CD4-positive, alpha-beta T cell treated with Interleukin-1 beta for 1 hour (primary cell): ENCODE measurements at places on chromosomes 1 and 21.

DNA sequence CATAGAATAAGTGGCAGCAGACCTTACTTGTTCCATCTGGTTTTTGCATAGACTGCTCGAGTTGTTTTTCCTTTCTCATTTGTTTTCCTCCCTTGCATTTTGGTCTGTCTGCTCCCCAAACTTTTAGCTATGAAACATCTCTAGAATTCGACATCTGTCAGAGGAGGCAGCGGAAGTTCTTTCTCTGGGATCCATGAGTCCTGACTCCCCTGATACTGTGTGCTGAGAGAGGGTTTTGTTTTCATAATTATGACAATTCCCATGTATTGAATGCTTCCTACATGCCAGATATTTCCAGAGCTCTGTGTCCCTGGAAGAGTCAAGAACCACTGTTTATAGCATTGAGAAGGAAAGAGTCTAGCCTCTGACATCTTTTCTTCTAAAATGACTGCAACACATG is 172.6 kb downstream of the KIF26B start:
- DNase-seq: no peak

GRCh38 chr1:64343823-64344190 is 126.1 kb upstream of the CACHD1 start:
- no peak for DNase-seq

DNA sequence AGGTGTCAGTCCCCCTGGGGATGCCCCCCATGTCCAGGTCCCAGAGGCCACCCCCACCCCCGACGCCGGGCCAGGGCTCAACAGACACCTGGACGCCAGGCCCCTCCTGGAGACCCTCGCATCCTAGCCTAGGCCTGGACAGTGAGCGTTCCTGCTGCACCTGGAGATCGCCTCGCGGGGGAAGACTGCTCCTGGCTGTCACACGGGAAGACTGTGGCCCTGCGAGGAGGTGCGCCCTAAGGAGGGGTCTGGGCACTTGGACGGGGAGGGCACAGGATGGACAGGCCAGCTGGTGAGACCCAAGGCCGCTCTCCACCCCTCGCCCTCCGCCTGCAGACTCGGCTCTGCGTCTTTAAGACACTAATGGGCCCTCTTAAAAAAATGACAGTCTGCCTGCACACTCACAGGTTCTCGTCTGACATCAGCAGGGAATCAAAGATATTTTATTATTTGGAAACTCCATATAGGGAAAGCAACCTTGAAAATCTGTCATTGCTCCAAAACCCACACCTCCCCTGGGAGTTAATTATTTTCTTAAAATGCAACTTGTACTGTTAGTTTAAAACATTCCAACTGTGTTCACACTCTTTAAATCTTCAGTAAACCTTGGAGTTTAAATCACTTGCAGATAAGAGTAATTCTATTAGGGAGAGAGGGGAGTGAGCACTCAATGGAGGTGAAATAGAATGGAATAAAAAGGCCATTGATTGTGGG is 45.6 kb upstream of the ACTRT2 start:
- no peak for DNase-seq

- no peak for DNase-seq
Measured at GRCh38 chr1:88695781-88696180, 11.7 kb downstream of the PKN2 start.

DNA sequence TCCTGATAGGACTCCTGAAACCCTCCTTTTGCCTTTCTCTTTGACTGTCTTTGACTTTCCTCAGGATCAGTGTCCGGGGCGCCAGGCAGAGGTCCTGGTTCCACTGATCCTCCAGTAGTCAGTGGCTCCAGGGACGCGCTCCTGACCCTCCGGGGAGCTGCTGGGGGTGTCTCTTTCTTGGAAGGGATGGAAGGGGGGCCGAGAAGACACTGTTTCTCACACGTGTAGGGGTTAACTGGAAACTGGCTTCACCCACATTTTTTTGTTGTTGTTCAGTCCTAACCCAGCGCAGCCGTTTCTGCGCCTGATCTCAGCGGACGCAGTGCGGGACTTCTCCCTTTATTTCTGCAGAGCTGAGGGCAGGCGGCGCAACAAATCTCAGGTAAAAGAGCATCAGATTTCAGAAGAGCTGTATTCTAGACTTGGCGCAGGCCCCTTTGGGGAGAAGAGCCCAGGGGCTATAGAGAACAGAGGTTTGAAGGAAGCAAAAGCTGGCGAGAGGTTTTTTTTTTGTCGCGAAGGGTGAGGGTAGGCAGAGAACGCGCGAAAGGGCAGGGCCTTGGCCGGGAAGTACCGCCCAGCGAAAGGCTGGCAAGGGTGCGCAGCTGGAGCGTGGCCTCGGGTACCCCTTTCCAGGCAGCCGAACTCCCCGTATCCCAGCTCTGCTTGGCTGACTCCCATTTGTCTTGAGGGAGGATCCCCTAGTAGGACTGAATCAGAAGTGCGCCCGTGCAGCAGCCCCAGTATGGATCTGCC is 4.3 kb upstream of the LHX9 start:
- DNase-seq: no peak

DNA sequence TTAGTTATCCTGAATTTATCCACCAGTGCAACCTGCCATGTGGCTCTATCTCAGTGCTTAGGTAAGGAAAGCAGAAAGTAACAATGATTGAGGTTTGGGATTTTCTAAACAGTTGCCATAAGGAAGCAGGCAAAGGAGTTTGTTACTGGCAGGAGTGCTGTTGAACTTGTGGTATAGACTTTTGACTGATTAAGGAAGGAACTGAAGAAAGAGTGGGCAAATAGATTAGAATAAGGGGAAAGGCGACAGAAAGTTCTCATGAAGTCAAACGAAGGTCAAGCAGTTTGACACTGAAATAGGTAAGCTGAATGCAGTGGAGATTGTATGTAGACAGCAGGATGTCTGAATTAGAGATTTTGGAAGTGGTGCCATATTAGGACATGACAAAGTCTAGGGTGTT is 24.2 kb upstream of the CR2 start:
- no peak for DNase-seq

- DNase-seq: no peak
Measured at GRCh38 chr1:15899266-15899665, 51.8 kb downstream of the SPEN start.

DNA sequence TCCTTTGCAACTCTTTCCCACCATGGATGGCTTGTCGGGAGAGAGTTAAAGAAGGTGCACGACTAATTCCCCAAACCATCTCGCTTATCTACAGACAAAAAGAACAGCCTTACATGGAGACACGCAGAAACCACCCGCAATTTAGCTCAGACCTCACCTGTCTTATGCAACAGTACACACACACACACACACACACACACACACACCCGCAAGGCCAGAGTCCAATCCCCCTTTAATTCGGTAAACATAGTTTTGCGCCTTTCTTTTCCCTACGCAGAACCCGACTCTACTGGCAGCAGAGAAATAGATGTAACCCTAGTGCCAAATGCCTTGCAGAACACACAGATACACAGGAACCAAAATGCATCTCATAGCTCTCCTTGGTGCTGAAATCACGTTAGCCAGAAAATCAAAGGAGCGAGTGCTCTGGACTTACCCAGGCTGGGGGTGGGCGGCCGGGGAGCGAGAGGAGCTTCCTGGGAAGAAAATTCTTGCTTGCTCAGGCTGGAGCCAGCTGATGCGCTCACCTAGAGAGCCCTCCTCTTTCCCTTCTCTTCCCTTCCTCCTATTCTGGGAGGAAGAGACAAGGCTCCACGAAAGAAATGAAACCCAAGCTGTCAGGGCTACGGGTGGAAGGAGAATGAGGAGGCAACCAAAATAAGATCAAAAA is 470 bp downstream of the TNR start:
- DNase-seq: no peak

DNA sequence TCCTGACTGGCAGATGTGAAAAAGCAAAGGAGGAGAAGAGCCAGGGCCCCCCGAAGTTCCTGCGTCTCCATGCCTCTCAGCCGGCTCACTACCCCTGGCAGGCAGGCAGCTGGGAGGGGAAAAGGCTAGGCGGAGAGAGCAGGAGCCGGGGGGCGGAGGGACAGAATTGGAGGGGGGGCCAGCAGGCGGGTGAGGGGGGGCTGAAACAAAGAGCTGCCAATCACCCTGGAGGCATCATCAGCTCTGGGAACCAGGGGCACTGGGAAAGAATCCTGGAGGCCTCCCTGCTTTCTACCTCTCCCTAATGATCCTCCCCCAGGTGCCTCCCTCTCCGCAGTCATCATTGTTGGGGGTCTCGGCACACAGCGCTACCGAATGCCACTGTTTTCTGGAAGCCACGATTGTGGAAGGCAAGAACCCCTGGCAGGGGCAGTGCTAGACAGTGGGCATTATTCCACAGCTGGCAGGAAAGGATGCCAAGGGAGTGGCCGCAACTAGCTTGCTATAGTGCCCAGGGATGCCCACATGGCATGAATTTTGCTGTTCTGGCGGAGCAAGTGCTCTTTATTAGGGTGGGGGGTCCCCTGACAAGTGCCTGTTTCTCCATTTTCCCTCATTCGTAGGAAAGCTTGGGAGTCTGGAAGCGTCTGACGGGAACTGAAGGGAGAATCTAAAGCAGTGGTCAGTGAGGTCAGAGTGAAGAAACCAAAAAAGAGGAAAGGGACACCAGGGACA is at the start of gene THBS3:
THBS3 (minus strand) TSS at position 92 of the 735 bp plus-strand sequence; CDS start at position 71, 21 bp downstream.
- no peak for DNase-seq

DNA sequence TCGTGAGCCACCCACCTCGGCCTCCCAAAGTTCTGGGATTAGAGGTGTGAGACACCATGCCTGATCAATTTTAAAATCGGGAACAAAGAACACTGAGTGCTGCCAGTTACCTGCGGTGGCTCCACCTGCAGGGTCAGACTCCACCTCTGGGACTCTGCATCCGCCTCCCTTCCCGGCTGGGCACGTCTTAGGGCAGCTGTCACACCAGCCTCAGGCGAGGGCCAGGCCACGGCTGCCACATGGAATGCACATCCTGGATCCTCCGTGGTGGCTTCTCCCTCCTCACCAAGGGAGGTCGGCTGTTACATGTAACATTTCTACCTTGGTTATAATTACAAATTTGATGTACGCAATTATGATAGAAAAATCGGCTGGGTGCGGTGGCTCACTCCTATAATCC is 5.9 kb upstream of the MXRA8 start:
- no peak for DNase-seq

DNA sequence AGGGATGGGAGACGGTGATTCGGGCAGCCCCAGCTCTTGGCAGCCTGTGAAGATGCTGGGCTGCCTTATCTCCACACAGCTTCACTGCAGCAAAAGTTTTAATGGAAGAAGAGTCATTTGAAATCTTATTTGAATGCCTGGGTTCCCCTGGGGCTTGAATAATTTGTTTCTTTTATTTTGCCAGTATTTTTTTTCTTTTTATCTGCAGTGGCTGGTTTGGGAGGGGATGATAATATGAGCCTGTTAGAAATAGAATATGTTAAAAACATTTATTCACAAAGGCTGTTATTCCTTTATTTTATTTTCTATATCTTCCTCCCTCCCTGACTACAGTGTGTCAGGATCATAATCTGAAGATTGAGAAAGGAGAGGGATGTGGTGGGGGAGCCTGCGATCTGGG is 103.4 kb downstream of the ARHGEF10L start:
- no peak for DNase-seq

DNA sequence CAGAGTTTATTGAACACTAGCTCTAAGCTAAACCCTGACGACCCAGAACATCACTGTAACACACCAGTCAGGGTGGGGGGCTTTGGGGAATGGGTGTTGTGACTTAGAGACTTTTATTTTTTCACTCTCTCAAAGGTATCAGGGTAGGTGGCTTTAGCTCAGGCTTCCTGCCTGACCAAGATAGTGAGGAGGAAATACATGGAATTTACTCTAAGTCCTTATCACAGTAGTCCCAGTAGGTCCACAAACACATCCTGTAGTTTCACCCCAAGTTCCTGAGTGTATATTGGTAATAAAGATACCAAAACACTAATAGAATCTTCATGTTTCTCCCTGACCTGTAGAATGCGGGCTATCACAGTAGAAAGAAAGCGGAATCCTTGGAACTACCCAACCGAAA is 15.1 kb downstream of the GJA5 start:
- DNase-seq: no peak

DNA sequence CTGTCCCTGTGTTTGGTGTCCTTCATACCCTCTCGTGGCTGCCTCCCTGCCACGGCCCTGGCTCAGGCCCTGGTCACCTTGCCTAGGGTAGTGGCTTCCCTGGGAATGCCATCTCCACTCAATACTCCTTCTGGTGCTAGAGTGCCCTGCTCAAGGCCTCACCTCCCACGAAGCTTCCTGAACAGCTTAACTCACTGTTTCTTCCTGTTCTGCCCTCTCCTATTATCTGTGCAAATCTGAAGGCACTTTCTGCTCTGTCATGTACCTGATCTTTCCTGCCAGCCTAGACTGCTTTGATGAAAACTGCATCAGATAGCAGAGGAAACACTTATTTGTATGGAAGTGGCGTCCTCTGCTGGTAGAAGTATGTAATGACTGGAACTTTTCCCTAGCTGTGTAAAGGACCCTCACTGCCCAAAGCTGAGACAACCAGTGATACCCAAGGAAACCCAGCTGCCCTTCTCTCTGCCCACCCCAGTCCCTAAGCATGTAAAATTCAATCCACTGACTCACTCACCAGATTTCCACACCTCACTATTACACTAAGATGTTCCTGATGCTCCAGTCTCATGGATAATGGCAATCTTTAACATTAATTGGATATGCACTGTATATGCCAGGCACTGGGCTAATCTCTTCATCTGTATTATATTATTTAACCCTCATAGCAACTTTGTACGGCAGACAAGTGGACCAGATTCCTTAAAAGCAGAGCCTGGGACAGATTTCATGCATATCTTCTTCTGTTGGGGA is 36.2 kb upstream of the BTG2 start:
- DNase-seq: peak; percentile 81

DNA sequence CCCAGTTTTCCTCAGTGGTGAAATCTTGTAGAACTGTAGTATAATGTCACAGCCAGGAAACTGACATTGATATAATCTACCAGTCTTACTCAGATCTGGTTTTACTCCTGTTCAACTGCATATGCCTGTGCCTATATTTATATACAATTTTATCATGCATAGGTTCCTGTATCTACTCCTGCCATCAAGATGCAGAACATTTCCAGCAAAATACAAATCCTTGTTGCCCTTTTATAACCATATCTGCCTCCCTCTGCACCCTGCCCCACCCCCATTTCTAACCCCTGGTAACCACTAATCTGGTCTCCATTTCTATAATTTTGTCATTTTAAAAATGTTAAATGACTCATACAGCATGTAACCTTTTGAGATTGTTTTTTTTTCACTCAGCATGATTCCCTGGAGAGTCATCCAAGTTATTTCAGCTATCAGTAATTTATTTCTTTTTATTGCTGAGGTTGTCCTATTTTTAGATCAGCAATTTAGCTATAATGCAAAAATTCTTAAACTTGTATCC is 8.1 kb downstream of the UTP25 start:
- DNase-seq: no peak
